Glomerular endothelial cell (primary cell): ENCODE measurements at places on chromosomes 3 and 15. TPM values are rescaled to one million over a fixed set of nuclear protein-coding genes. Genes with fewer than 3 reads are reported as not detected.

Gene SMCO1
- total RNA-seq, result not detected in 2 replicates

Gene SPG11
- 36.3 and 43.3 TPM in 2 replicates for total RNA-seq

Gene AGBL1
- not detected in 2 replicates for total RNA-seq

Gene ROPN1B
- not detected in 2 replicates for total RNA-seq

Gene TEX55
- total RNA-seq, result not detected in 2 replicates

Gene CAPN3
- total RNA-seq, result 4.1 TPM in 1 of 2 replicates, not detected in the other

Gene PTPRG
- 25.0 and 30.5 TPM in 2 replicates for total RNA-seq

GRCh38 chr15:97517737-97518136, 442.8 kb upstream of the ARRDC4 start:
- DNase-seq, result no peak

DNA sequence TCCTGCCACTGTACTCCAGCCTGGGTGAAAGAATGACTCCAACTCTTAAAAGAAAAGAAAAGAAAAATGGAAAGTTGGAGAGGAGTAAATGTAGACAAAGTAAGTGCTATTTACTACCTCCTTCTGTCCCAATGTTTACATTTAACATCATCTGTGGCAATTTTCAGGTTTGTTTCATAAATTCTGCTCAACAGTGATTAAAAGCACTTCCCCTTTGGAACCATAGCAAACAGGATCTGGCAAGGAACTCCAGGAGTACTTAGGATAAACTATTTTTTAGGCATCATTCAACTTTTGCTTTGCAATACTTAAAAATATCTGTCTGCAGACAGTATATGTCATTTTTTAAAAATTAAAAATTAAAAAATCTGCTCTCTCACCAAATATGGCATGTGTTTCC, 5.5 kb upstream of the CX3CR1 start:
- DNase-seq, result no peak

- DNase-seq, result no peak
Observed at GRCh38 chr3:85567071-85567676, 608.4 kb downstream of the CADM2 start.

- no peak for DNase-seq
Observed at GRCh38 chr15:94083467-94084052, 147.8 kb upstream of the MCTP2 start.

DNA sequence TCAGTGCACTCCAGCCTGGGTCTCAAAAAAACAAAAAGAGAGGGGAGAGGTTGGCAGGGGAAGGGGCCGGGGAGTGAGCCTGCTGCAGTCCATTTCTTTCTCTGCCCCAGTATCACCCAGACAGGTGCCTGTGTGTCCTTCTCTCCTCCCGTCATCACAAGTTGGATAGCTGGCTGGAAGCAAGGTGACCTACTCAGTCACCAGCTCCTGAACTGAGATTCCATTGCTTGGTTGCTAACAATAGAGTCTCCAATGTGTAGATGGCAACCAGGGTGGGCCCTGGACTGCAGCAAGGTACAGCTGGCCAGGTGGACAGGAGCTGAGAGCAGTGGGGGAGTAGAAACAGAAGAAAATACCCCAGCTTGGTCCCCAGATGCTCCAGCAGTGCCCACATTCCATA, 4.6 kb downstream of the LRRC2 start:
- no peak for DNase-seq

- DNase-seq, result no peak
Observed at GRCh38 chr15:54502416-54503075, 524.3 kb downstream of the UNC13C start.

DNA sequence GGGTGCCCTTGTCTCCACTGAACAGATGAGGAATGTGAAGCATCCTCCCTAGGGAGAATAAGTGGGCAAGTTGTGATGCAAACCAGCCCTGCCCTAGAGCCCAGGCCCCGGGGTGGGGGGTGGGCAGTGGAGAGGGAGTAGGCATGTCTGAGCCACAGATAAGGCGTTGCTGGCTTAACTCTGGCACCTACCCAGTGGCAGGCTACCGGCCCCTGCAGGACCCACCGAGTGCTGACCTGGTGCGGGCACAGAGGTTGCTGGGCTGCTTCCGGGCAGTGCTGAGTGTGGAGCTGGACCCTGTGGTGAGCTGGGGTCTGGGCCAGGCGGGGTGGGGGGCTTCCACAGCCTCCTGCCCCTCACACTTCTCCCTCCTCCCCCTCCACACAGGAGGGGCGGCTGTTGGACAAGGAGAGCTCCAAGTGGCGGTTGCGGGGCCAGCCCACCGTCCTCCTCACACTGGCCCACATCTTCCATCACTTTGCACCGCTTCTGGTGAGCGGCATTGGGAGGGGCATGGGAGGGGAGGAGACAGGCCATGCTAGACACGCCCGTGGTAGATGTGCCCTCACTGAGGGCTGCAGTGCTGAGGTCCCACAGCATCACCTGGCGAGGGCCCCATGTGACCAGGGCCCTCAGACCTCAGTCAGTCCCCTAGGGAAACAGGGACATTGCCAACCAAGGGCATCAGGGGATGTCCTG, 10.1 kb downstream of the RNF123 start:
- no peak for DNase-seq

- DNase-seq, result no peak
Observed at GRCh38 chr3:15040844-15041243, 24.3 kb downstream of the MRPS25 start.

DNA sequence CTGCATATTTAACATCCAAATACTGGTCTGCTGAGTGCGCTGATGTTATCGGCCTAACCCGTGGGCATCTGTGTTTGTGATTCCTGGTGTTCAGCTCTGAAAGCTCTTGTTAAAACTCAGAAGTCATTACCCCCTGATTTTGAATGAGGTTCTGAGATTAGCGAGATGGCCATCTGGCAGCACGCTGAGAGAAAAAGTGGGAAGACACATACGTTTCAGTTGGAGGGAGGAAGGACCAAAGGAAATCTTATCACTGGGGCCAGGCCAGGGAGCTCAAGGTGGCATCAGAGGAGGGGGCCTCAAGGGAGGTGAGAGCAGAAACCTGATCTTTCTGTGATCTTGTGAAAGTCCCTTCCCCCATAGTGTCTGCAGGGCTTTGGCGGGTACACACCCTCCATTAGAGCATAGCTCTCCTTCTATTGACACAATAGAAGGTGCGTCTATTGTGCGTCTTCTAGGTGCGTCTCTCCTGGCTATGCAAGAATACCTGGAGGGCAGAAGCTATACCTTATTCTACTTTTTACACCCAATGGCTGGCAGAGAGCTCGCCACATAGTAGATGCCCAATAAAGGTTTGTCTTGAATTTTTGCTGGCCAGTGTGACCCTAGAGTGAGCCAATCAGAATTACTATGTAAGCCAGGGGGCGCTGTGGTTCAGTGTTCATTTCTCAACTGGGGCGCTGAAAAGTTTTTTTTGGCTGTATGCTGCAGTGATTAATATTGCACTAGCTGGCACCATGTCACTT, 182.4 kb downstream of the SHQ1 start:
- DNase-seq, result peak; percentile 9

DNA sequence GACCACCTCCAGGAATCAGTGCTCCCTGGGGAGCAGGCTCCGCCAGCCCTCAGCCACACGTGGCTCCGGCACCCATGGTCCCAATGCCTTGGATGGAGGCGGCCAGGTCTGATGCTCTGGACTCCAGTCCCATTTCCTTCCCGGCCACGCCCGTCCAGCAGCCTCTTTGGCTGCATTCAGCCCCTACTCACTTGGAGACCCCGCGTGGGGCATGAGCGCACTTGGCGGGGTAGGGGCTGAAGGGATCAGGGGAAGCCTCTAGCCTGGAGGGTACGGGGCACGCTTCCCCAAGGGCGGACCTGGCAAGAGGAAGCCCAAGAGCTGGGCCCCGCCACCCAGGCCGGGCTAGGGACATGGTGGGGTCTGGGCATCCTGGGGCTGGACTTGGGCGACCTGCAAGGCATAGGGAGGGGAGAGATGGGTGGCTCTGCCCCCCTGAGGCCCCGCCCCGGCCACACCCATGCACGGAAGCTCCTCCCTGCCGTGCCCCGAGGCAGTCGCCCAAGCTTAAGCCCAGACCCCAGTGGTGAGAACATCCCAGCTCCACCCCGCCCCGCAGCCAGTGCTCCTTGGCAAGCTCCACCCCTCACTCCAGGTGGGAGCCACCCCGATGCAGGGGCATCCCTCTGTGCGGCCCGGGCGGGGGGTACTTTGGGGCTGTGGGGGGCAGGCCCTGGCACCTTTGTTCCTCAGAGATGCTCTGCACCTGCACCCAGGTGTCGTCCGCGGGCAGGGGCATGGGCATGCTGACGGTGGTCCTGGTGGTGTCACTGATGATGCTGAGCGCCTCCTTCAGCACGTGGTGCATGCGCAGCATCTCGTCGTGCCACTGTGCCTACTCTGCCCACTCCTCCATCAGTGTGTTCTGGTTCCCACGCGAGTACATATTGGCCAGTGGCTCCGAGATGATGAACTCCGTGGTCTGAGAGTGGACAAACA, 163.5 kb downstream of the GOLGA6L4 start:
- DNase-seq, result no peak

GRCh38 chr15:66472176-66472999, 25.2 kb downstream of the SNAPC5 start:
- DNase-seq, result no peak

GRCh38 chr15:38242055-38242454, 10.6 kb upstream of the SPRED1 start:
- DNase-seq, result no peak

DNA sequence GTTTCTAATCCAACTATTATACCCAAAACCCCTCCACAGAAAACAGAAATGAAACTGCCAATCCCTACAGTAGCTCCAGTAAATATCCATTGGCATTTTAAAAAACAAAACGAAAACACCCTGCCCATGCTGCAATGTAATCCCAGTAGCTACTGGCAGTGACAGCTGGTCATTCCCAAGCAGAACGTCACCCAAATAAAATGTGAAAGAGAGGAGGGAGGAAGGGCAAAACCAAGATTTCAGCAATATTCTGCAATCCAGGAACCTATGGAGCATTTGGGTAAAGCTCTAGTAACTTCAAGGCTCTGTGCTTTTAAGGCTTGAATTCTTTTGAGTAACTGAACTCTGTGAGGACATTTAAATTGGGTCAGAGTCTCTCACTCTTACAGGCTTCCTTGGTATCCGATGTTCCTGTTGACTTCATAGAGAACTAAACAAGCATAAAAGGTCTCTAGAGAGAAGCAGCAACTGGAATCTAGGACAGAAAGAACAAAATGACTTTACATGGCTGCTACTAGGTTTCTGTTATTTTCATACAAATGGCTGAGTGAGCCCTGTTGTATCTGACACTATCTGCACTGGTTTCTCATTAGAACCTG, 136.2 kb downstream of the TNIK start:
- DNase-seq, result no peak

GRCh38 chr15:80250614-80251427, 1.2 kb downstream of the CTXND1 start:
- DNase-seq, result no peak

DNA sequence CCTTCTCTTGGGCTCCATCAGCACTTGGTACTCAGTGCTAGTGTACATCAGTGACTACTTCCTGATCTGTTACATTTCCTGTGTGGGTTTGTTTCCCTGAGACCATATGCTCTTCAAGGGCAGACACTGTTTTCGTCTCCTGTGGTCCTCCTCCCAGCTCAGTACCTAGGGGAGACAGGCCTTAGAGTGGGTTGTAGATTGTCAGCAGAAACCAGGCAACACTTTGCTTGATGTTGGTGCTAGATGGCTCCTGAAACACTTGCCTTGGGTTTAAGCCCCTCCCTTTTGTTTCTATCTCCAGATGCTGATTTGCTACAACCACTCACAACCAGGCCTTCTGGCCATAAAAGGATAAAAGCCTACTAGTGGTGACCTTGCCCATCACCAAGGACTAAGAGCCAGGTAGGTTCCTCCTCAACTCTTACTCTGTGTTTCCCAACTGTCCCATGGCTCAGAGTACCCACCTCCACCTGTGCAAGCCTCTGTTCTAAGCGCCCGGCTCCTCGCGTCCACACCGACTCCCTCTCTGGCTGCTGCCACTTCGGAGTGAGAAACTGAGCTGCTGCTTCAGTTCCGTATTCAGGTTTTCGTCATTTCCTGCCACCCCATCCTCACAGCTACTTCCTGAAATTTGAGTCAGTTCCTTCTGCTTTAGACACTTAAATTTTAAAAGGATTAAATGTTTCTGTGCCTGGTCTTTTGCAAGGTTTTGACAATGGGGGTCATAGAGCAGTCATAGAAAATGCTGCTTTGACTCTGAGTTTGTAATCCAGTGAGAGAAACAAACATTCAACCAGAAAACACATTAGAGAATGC, at the start of gene HCLS1:
HCLS1 (minus strand) TSS at position 548 of the 816 bp plus-strand sequence. CDS start 2,556 bp downstream, outside the sequence.
- DNase-seq, result peak; percentile 69

DNA sequence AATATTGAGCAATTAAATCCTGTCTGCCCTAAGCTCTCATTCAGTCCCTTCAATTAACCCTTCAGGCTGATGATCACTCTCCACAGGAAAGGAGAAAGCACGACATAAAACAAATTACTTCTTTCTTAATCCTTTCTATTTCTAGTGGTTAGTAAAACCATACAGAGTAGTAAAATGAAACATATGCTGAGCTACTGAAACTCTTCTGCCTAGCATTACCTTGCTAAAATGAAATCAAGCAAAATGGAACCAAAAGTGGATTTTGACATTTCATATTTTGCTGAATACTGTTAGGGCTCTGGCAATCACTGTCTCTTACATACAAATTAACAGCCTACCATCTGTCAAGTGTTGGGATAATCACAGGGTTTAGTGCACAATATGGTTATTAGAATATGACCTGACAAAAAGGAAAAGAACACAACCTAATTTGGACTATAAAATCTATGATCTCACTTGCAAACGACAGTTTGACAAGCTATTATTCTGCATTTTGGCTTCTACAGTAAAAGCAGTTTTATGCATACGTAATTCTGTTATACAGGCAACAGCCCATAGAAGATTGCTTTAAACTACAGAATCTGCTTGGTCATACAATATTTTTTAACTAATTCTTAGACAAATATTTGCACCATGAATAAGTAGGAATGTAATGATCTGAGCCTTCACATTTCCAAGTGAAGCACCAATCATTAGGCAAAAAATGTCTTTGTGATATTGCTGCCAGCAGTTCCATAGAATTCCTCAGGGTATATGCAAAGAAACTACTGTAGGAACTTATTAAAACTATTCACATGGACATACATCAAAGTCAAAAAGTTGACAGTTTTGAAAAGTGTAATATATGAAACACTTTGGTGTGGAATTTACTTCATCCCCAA, 105.0 kb downstream of the FHIT start:
- no peak for DNase-seq

- DNase-seq, result no peak
Observed at GRCh38 chr3:139230391-139230790, 113.4 kb upstream of the MRPS22 start.

- DNase-seq, result no peak
Observed at GRCh38 chr3:124032311-124032880, 40.5 kb upstream of the ROPN1 start.

- no peak for DNase-seq
Observed at GRCh38 chr3:40387895-40388254, 891 bp downstream of the ENTPD3 start.
